NK-92 treated with Interleukin-12 subunit alpha and Interleukin-12 subunit beta, amount 100 ng/mL, for 24 hours (cell line): ENCODE measurements at places on chromosomes 7 and 10.

GRCh38 chr7:150514748-150515222 lies at the start of gene GIMAP7:
TSS of gene GIMAP7 (plus strand) at chr7:150514872. CDS start at chr7:150519975, 5,103 bp downstream.
- DNase-seq = peak; percentile 17

DNA sequence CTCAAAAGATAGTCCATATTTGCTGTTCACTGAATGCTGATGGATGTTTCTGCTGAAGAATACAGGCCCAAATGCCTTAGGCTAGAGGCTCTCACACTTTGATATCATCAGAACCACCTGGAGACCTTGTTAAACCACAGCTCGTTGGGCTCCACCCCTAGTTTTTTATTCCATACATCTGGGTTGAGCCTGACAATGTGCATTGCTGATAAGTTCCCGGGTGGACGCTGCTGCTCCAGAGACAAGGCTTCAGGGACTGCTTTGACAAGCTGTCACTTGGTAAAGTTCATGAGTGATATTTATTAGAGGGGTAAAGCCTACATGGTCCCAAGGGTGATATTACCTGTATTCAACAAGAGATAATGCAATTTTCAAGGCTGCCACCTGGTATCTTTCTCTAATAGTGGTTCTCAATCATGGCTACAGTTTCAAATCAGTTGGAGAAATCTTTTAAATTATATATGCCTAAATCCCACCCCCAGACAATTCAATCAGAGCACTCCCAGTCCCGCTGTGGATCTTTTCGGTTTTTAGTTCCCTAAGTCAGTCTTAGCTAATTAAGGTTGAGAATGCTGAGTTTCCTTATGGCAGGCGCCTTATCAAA lies 107.1 kb upstream of the GSDME start:
- no peak for DNase-seq

- no peak for DNase-seq
Observed at GRCh38 chr10:131444286-131444685, 132.8 kb upstream of the TCERG1L start.

GRCh38 chr10:31864834-31865518 lies 63.7 kb downstream of the ARHGAP12 start:
- DNase-seq = no peak

GRCh38 chr10:127883516-127883915 lies 9.2 kb downstream of the CLRN3 start:
- no peak for DNase-seq

GRCh38 chr10:110156046-110156445 lies 51.4 kb upstream of the MXI1 start:
- DNase-seq = no peak

- DNase-seq = no peak
Observed at GRCh38 chr10:72421885-72422540, 67.3 kb upstream of the DNAJB12 start.

DNA sequence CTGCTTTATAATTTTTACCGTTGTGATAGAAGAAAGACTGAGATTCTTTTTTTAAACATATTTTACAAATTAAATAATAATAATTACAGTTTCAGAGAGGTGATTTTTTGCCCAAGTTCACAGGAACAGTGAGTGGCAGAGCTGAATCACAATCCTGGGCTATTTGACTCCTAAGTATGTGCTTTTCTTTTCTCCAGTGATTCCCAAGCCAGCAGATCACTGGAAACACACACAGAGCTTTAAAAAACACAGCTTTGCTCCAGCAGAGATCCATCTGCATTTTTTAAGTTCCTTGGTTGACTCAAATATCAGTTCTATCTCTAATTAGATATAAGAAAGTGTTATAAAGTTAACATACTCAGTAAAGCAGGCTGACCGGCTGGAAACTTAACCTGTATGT lies 69.0 kb downstream of the AHR start:
- DNase-seq = no peak

DNA sequence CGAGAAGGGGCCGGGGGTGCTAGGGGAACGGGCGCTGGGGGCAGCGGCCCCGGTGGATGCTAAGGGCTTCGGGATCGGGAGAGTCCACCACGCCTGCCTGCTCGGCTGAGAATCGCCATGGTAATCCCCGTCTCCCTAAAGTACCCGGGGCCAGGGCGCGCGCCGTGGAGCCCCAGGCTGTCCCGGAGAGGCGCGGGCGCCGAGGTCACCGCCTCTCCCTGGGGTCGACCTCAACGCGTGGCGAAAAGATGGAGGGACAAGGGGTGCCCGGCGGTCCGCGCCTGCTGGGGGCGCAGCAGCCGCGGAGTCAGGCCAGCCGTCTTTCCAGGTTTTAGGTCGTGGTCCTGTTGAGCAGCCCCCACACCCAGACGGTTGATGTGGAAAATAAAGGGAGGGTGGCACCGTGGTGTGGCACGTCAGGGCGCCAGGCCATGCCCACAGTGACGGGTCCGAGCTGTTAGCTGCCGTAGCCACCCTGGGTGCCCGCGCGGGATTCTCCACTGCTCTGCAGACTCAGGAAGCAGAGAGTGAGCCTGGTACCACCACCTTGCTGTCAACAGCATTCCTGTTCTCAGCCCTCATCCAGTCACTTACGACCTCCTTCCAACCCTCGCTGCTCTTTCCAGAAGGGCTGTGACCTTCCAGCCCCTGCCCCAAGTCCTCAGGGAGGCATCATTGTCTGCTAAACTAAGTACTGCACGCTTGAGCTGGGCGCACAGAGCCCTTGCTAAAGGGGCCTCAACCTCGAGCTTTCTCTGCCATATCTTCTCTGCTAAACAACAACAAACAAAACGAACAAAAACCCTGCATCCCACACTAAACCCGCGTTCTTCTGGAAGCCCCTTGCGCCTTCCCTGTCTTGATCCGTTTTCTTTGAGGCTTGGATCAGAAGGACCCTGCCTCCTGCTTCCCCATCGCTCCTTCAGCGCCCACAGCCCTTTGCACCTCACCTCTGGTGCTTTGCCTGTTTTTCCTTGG lies 666 bp downstream of the SMKR1 start:
- no peak for DNase-seq

DNA sequence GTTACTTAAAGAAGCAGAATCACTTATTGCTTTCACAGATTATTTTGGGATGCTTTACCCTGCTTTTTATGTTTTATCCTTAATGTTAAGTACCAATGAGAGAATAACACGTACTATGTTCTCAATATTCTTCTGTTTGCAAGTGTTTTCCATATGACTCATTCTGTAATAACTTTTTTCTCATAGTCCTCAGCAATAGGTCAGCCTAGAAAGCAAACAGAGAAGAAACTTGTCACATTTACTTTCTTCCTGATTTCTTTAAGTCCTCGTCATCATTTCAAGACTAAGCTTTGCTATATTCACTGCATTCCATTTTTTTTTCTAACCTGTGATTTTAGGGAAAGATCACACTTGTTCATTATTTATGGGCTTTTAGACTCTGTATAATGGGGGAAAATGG lies 6.8 kb upstream of the AGR2 start:
- no peak for DNase-seq

- no peak for DNase-seq
Observed at GRCh38 chr7:44059219-44060090, 5.9 kb downstream of the PGAM2 start.

DNA sequence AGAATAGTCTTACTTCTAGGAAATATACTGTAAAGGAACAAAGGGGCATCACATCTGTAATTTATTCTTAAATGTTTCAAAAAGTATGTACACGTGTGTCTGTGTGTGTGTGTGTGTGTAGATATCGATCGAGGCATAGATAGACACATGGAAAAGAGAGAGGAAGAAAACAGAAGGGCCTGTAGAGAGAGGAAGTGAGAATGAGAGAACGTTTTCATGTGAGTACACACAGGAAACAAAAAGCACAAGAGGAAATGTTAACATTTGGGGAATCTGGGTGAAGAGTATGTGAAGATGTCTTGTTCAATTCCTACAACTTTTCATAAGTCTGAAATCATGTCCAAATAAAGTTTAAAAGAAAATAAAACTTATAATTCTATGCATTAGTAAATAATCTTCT lies 286.5 kb upstream of the SORCS1 start:
- DNase-seq = no peak

- DNase-seq = no peak
Observed at GRCh38 chr10:96789571-96790108, 42.5 kb upstream of the LCOR start.

DNA sequence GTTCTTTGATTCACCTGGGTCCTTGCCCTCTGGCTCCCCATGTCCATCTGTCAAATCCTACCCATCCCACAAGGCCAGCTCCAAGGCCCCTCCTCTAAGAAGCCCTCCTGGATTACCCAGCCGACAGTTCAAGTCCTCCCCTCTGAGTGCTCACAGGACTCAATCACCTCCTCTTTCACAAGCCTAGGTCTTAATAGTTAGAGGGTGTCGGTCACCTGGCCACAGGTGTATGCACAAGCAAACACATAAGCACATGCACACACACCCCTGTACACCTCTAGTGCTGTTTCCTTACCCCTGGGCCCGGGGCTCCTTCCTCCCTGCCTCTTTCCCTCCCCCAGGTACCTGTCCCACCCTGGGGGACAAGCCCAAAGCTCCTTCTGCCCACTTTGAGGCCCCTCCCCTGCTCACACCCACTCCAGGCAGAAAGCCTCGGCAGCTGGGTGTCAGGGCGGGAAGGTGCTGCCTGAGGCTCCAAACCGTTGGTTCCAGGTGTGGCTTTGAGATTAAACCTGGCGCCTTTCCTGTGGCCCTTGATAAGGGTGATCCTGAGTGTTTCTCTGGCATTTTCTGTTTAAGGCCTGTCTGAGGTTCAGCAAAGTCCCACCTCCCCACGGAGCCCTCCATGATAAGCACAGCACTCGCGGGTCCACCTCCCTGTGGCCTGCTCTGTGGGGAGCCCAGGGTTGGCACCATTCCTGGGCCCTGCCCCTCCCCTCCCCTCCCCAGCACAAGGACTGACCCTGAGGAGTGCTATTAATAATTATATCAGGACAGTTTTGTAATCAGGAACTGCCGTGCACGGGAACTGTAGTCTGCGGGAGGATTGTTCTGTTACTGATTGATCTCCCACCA lies 14.6 kb upstream of the AQP1 start:
- DNase-seq = no peak
